ENCODE measurements at places on chromosomes 13 and 19.
A peak's percentile ranks its signal among the peaks of the same experiment; 100 is the strongest.

DNA sequence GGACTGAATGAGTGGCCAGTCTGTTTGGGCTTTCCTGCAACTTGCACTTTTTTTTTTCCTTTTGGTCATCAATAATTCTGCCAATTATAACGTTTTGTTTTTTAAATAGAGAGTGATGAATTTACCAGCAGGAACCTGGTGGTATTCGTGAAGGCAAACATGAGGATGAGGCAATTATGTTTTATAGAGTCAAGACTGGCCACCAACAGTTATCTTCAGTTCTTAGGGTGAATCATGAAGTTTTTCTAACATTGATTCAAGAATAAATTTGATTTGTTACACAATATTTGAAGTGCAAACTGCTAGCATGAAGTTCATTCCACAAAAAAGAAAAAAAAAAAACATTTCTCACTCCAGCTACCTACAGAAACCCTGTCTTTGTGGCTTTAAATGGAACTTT is 244.5 kb downstream of the SPRY2 start:
- no peak for DNase-seq

DNA sequence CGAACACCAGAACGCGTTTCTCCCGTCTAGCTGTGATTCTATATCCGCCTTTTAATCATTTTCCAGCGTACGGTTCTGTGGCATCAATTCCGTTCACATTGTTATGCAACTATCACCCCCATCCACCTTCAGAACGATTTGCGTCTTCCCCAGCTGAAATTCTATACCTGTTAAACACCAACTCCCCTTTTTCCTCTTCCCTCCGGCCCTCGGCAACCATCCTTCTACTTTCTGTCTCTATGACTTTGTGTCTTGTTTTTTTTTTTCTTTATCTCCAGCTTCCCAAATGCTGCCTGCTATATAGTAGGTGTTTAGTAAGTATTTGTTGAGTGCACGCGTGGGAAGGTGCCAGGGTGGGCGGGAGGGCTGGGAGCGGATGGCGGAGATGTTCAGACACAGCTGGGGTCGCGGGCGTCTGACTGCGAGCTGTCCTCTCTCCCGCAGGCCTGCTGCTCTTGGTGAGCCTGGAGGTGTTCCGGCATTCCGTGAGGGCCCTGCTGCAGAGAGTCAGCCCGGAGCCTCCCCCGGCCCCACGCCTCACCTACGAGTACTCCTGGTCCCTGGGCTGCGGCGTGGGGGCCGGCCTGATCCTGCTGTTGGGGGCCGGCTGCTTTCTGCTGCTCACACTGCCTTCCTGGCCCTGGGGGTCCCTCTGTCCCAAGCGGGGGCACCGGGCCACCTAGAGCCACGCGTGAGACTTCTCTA is 20.2 kb downstream of the CACNG6 start:
- no peak for DNase-seq

- DNase-seq = no peak
Measured at GRCh38 chr19:53580871-53581835, 43.2 kb downstream of the ZNF331 start.

GRCh38 chr19:12838886-12839756 is 806 bp downstream of the MAST1 start:
- no peak for DNase-seq

- DNase-seq = no peak
Measured at GRCh38 chr13:65592731-65593130, 1637.4 kb downstream of the PCDH9 start.

DNA sequence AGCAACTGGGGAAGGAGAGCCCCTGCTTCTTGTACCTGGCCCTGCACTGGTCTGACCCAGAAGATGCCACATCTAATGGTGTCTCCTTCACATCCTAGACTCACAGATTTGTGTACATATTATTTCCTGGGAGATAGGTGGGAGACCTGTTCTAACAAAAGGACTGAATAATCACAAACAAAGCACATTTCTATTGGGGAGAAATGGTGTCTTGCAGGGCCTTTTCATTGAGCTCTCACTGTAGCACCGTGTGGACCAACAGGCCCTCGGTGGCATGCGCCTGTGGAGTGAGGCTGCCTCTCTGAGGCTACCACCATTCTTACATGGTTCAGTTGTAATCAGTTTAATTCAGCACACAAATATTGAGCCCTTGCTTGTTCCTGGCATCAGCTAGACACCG is 989 bp upstream of the SACS start:
- DNase-seq = no peak

- no peak for DNase-seq
Measured at GRCh38 chr13:62246581-62246980, 830.9 kb upstream of the PCDH20 start.

- no peak for DNase-seq
Measured at GRCh38 chr13:105118426-105118985, 1417.0 kb downstream of the EFNB2 start.

- DNase-seq = no peak
Measured at GRCh38 chr13:30499338-30499737, 33.6 kb upstream of the HMGB1 start.

GRCh38 chr19:55432241-55432959 is 10.7 kb downstream of the SHISA7 start:
- no peak for DNase-seq

DNA sequence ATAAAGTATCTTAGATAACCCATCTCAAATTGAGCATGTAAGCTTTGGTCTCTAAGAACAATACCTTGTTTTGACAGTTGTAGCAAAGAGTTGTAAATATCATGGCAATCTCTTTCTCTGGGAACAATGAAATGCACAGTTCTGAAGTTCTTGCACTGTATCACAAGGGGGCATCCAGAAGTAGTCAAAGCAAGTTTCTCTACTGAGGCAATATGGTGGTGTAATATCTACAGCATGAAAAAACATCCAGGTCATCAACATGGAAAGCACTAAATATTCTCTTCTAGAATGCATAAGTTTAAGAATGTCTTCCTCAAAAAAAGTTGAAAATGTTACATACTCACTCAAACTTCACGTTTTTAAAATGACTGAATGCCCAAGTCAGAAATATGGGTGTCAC is 19.6 kb downstream of the MTMR6 start:
- DNase-seq = no peak

DNA sequence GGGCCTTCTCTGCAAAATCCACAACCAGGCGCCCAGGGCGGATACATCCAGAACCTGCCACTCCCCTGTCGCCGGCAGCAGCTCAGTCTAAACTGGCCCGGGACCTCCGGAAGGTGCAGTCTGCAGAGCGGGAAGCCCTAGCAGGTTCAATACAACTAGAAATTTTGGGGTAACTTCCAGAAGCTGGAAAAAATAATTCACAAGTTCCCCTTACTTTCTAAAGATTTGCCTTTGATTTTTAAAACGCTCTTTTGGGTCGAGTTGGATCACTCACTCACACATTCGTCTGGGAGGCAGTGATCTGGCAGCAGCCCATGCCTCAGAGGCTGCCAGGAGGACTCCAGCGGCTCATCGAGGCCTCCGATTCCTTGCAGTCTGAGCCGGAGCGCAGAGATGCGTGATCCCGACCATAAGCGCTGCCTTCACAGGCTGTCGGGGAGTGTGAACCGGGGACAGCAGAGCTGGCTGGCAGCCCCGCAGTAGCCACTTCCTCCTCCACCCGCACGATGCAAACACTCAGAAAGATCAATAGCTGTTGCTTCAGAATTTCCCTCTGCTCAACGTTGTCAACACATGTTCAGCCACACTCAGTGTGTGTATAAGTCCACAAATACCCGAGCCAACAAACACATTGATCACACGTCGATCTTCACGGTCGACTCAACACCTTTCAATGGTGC is 35.6 kb upstream of the ZNF507 start:
- no peak for DNase-seq

DNA sequence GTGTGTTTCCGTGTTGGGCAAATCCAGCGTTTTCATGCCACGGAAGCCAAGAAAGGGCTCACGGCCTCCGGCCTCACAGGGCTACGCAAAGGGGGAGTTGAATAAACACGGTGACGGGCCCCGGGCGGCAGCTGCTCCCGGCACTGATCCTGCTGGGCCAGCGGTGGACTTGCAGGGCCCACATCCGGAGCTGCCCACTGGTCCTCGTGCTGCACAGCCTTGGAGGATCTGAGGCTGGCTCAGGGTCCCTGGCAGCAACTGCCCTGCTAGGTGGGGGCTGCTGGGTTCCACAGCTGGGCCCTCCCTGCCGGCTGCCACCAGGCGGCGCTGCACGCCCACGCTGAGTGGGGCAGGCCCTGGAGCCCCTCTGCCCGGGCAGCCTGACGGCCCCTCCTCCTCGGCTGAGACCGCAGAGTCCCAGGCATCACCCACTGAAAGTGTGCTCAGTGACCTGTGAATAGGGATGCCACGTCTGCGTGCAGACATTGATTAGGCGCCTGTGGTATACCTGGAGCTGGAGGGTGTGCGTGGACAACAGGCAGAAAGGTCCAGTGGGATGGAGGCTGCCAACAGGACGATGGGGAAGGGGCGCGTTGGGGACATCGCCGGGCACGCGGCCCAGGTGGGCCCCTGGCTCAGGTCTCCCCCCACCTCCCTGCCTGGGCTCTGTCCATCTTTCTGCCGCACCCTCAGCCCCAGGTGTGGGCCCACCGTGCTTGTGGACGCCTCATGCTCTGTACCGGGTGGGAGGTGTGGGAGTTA is 5.3 kb upstream of the HCN2 start:
- DNase-seq = peak; percentile 73

DNA sequence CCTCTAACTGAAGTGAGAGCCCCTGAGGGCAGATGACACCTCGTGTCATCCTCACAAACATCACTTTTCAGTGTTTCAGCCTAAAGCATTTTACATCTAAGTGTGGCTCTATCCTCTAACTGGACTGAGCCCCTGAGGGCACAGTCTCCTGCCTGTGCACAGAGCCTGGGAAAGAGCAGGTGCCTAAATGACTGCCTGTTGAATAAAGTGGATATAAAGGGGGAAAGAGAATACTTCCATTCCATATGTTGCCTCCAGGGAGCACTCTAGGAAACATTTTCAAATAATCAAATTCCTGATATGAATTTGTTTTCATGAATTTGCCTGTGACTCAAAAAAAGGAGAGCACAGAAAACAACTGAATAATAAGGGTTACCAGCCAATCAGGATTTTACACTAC is 32.2 kb downstream of the CNMD start:
- no peak for DNase-seq

- DNase-seq = no peak
Measured at GRCh38 chr19:10850631-10851030, 2.4 kb downstream of the C19orf38 start.

DNA sequence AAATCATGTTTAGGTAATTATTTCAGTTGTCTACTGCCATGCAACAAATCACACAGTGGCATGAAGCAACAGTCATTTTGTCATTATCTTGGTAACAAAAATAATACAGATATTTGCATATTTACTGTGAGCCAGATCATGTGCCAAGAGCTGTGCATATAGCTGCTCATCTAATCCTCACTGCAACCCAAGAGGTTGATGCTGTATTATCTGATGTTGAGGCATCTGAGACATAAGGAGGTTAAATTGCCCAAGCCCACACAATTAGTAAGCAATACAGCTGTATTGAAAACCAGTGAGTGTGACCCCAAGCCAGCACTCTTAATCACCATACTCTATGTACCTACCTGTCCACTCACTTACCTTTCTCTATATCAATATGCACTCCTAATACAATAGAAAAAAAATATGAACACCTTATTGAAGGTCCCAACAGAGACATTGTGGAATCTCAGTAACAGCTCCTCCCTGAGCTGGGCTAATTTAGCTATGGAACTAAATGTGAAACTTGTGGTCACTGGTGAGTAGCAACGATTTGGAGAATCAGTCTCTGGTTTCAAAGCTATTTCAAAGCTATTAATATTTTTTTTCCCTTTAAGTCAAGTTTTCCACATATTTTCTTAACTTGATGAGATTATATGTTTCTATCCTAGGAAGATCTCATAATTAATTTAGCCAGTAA is 185.2 kb downstream of the KLF12 start:
- DNase-seq = no peak

DNA sequence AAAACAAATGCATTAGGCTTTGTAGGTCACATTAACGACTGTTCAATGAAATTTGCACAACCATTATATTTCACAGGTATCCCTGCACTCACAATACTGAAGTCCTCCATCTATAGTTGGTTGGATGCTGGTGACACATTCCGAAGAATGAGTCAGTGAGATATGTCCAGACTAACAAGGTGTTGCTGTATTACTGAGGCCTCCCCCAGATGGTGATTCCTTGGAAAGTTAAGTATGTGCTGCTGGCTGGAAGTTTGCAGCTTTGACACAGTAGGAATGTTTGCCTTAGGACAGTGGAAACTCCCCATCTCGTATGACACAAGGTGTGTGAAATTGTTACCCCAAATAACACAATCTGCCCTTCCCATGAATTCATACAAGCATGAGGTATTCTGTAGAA is 46.6 kb downstream of the FGF14 start:
- no peak for DNase-seq

- peak; percentile 40 for DNase-seq
Measured at GRCh38 chr19:5801796-5802619, 2.9 kb upstream of the NRTN start.

- DNase-seq = no peak
Measured at GRCh38 chr13:45300190-45300985, 40.6 kb downstream of the TPT1 start.

DNA sequence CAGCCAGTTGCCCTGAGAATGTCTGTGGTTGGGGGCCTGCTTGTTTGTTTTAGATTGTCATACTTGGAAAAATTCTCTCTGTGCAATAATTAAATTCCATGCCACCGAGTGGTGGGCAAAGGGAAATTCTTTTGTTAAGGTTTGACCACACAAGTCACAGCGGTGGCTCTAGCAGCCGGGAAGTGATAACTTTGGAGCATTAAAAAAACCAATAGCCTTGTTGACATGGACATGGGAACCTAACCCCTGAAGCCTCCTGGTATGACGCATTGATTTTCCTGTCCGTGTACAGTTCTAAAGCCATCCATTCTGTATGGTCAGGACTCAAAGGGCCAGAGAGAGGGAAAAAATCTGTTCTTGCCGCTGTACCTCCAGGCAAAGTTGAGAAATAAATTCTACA is 384.9 kb upstream of the ZNF507 start:
- no peak for DNase-seq

GRCh38 chr19:2733930-2734588 is 5.8 kb downstream of the SLC39A3 start:
- no peak for DNase-seq

GRCh38 chr13:24304620-24305019 is 4.8 kb upstream of the C1QTNF9 start:
- DNase-seq = no peak

GRCh38 chr19:743168-743687 is 7.7 kb upstream of the MISP start:
- no peak for DNase-seq

GRCh38 chr19:964761-965694 is 19.1 kb upstream of the WDR18 start:
- DNase-seq = no peak

GRCh38 chr19:47781590-47782262 is 3.2 kb downstream of the SELENOW start:
- no peak for DNase-seq
